ENCODE measurements at places on chromosomes 2 and 18.
A peak's percentile ranks its signal among the peaks of the same experiment; 100 is the strongest.

- DNase-seq: no peak
These were observed 2.5 kb upstream of the DHRS9 start for GRCh38 chr2:169066897-169067296.

DNA sequence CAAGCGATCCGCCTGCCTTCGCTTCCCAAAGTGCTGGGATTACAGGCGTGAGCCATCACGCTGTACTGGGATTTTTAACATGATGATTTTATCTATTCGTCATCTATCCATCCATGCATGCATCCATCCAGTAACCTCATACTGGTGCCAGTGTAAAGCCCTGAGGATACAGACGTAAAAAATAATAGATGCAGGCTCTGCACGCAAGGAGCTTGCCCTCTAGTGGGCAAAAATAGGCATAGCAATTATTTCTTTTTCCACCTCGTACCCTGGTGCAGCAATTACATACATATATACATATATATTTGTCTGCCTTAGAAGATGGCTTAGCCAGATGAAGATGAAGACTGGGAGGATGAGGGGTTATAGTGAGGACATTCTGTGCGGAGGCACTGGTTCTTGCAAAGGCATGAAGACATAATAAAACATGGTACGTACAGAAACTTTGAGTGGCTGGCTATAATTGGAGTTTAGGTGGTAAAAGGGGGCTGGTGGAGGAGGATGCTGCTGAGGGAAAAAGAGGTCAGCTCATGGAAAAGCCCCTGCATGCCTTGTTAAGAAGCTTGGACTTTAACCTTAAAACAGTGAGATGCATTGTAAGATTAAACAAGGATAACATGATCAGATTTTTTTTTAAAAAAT lies 19.6 kb upstream of the RPIA start:
- DNase-seq: peak; percentile 67

- peak; percentile 29 for DNase-seq
These were observed 856 bp downstream of the TIA1 start for GRCh38 chr2:70247364-70248180.

DNA sequence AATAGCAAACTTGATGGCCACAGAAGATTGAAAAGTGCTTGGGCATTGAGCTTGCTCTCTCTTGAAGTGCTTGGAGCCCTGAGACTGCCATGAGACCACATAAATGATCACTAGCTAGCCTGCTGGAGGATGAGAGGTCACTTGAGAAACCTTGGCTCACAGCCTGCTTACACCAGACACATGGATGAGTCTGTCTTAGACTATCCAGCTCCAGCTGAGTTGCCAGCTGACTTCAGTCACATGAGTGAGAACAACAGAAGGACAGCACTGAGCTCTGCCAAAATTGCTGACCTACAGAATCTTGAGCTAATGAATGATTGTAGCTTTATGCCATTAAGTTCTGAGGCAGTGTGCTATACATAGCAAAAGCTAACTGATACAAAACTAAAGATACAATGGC lies 18.1 kb downstream of the NABP1 start:
- DNase-seq: peak; percentile 90

DNA sequence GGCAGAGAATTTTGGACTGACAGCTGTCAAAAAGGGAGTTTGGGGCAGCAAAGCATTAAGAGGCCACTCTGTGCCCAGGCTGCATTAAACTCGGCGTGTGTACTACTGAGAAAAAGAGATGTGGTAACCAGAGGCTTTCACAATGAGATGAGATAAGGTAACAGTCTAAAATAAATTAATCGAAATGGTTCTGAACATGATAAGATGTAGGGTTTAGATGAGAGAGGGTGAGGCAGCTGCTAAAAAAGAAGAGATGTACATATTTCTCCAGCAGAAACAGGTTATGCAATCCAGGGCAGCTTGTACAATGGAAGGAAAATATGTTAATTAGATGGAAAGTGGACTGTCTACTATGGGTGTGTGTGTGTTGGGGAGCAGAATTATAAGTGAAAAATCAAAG lies 39.2 kb upstream of the ACTR3 start:
- DNase-seq: no peak

- peak; percentile 79 for DNase-seq
These were observed 40.5 kb upstream of the EFHD1 start for GRCh38 chr2:232592772-232593395.

- DNase-seq: no peak
These were observed 114.3 kb upstream of the PNPT1 start for GRCh38 chr2:55807900-55808299.

- peak; percentile 64 for DNase-seq
These were observed 115.2 kb downstream of the TTC32 start for GRCh38 chr2:19786408-19787058.

GRCh38 chr18:35029770-35030169 lies 11.4 kb upstream of the MAPRE2 start:
- DNase-seq: no peak

GRCh38 chr2:109715313-109715805 lies 78.7 kb upstream of the RGPD5 start:
- no peak for DNase-seq

- no peak for DNase-seq
These were observed 102.1 kb upstream of the SIX3 start for GRCh38 chr2:44839370-44839769.

DNA sequence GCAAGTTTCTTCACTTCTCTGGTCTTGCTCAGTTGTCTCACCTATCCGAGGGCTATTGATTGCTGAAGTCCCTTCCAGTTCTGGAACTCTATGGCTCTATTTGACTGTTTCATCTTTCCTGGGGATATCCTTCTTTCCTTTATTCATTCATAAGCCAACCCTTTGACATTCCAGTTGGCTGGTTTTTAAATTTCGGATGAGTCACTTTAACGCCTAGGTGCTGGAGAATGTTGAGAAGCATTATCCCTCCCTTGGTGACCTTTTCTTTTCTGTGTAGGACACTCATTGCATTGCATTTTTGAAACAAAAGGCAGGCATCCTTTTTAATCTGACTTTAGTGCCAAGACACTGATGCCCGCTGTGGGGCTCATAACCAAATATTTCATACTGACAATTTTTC lies 307.1 kb downstream of the TSN start:
- no peak for DNase-seq

GRCh38 chr2:46350029-46350689 lies 53.0 kb downstream of the EPAS1 start:
- DNase-seq: no peak

DNA sequence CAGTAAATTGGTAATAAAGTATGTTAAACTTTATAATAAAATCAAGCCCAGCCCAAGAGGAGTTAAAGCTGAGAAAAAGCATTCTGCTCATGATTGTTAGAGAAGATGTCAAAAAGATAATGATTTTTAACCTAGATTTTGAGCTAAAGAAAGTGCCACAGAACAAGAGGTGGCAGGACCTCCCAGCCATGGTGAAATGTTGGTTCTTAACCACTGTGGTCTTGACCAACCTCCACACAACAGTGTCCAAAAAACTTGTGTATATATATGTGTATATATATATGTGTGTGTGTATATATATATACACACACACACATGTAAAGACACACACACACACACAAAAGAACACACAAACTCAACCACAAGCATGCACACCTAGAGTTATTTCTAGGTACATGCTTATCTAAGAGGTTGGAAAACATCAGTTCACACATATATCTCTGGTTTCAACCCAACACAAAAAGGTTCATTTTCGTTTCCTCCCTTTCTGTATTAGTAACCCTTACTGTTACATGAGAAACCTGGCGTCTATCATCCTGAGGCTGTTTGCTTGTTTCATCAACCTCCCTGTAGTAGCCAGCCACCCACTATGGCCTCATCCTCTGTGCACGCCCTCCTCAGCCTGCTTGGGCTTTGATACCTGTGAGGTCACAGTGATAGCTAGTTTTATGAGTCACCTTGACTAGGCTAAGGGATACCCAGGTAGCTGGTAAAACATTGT lies 631.8 kb upstream of the ID2 start:
- DNase-seq: no peak

DNA sequence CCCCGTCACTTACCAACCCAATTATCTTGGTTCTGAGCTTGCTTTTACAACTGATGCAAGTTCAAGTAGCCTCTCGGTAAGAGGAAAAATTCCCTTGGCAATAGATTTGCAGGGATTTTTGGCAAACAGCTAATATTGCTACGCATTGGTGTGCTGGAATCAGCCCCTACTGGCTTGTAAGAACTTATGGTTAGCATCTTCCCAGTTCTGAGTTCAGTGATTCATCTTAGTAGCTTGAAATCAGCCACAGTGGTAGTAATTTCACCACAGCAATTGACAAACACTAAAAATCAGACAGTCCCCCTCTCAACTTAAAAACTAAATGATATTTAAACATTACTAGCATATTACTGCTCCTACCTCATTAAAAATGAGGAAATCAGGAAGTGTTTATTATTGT lies 5.9 kb upstream of the RAX start:
- no peak for DNase-seq

DNA sequence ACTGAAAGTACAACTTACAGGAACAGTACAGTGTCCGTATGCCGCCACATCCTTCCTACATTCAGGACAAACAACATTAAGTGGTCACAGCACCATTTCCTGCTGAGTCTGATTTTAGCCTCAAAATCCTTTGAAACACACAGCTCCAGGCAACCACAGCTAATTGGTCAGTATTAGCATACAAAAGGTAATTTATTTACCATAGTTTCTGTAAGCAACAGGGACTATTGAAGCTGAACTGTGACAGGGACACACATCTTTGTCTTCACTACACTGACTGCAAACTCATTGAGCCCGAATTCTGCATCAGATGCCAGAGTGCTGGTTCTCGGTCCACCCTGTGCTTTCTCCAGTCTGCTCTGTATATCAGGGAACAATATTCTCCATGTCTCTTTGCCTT lies 151.8 kb downstream of the ST6GAL2 start:
- DNase-seq: no peak

DNA sequence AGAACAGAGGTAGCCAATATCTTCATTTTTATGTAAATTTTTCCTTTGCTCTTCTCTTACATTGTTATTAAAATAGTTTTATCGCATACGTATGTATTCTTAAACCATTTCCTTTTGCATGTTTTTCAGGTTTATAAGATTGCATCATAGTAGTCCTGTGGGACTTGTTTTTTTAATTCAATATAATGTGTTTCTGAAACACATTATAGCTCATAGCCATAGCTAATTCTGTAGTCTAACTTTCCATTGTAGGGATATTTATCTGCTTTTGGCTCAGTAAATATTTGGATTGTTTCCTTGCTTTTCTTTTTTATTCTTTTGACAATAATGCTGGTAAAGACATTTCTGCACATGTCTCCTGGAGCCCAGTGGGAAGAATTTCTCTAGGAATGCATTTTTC lies 484.3 kb downstream of the PTPRM start:
- no peak for DNase-seq

DNA sequence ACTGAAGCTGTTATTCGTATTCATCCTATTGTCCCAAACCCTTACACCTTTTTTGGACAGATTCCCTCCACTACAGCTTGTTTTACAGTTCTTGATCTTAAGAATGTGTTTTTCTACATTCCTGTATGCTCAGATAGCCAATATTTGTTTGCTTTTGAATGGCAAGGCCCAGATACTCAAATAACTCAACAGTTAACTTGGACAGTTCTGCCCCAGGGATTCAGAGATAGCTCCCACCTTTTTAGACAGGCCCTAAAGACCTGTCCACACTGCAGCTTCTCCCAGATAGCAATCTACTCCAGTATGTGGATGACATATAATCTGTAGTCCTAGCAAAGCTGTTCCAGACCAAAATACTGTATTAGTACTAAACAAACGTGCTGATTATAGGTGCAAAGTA lies 7.1 kb upstream of the AGXT start:
- no peak for DNase-seq

GRCh38 chr18:36862182-36862581 lies 33.3 kb downstream of the KIAA1328 start:
- DNase-seq: no peak

- DNase-seq: no peak
These were observed 204.0 kb upstream of the ID2 start for GRCh38 chr2:8477552-8478470.

DNA sequence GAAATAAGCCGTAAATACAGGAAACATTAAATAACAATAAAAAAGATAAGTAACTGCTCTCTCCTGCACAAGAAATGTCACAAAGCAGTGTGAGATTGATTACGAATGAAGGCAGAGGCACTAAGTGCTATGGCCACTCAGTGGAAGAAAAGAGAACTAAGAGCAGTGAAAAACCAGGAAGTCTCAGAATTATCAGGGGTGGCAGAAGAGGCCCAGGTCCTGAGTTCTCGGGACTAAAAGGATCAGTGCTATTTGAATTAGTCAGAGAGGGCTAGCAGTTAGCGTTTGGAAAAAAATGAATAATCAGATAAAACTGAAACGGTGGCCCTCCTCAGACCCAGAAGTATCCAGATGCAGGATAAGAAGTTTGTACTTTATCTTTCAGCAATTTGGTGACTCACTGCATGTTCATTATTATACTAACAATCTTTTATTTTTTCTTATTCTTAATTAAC lies 367.1 kb downstream of the ZEB2 start:
- peak; percentile 57 for DNase-seq

DNA sequence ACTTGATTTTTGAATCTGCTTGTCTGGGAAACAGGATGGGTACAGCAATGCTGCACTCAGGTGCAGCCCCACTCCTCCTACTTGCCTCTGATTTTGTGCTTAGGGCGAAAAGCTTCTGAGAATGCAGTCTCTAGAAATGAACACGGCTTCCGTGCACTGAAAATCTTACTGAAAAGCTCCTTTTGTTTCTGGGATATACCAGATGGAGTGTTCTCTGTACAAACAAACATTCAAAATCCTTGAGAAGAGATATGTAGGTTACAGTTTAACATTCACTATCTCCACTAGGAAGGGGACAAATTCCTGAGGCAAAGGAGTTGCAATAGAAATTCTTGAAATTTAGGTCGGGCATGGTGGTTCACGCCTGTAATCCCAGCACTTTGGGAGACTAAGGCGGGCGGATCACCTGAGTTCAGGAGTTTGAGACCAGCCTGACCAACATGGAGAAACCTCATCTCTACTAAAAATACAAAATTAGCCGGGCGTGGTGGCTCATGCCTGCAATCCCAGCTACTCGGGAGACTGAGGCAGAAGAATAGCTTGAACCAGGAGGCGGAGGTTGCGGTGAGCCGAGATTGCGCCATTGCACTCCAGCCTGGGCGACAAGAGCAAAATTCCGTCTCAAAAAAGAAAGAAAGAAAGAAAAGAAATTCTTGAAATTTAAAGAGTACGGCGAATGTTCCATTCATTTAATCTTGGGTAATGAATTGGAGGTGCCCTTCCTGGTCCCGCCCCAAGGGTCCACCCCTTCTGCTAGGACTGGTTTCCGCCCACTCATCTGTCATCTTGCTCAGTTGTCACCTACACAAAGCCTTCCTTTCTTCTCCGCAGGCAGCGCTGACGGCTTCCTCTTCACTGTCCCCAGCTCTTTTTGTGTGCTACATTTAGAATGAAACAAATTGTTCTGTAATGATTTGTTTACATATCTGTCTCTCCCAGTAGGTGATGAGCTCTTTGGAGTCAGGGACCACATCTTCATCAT lies 92.4 kb downstream of the SOCS6 start:
- DNase-seq: no peak
